ENCODE measurements at places on chromosomes 4 and X.

- DNase-seq: no peak
Observed at GRCh38 chr4:174696657-174697056, 132.4 kb downstream of the GLRA3 start.

DNA sequence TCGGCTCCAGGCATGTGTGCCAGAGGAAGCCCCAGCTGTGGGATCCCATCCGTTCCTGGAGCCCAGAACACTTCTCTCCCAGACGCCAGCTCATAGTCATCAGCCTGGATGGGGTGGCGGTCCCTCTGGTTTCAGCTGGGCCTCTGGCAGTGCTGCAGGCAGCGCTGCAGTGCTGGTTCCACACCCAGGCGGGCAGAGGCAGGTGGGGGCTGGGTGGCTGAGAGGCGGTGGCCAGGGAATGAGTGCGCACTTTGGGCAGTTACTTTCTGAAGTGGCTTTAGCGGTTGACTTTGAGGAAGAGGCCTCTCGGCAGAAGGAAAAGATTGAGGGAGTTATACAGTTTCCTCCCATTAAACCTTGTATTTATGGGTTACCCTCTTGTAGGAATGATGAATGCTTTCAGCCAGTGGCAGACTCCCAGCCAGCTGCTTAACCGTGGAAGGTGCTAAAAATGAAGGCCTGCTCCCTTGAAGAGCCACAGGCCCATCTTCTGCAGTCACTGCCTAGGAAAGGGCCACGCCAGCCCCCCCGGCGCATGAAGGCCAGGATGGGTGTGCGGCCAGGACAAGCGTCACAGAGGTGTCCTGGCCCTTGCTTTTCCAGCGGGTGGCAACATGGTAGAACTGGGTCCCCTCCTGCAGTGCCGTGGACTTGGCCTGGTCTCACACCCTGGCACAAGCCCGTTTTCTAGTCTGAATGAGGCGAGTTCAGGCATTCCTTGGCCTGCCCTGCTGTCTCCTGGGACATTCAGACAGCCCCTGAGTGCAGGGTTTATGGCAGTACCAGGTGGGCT, 9.9 kb downstream of the TADA2B start:
- no peak for DNase-seq

DNA sequence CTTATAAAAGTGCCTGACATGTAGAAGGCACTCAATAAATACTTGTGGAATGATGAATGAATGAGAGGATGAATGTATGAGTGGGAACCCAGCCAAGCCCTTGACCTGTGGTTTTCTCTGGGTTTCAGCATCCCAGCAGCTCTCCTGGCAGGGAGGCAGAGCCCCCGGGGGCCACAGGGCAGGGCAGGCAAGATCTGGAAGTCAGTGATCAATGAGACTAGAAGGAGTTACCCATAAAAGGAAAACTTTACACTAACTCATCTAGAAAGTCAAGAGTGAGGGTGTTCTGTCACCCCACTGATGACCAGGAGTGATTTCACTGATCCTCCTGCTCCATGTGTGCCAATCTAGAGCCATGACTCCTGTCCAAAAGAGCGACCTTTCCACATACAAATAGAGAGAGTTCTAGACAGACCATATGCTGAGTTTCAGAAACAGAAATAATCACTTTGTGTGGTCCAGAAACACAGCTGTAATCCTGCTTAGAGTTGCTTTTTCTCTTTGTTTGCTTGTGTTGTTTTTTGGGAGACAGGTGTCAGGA, 37.4 kb downstream of the MGARP start:
- no peak for DNase-seq

GRCh38 chr4:148299337-148299736, 142.9 kb downstream of the NR3C2 start:
- no peak for DNase-seq

DNA sequence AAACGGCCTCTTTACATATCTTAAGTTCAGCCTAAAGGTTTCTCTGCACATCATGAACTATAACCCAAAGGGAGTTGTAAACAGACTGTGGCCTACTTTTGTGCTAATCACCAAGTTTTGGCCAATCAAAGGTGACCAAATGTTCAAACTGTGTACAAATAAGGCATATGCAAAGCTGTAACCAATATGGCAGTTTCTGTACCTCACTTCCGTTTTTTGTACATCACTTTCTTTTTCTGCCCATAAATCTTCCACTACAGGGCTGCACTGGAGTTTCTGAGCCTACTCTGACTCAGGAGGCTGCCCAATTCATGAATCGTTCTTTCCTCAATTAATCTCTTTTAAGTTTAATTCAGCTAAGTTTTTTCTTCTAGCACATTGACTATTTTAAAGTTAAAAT, 318.7 kb downstream of the SLC7A11 start:
- no peak for DNase-seq

DNA sequence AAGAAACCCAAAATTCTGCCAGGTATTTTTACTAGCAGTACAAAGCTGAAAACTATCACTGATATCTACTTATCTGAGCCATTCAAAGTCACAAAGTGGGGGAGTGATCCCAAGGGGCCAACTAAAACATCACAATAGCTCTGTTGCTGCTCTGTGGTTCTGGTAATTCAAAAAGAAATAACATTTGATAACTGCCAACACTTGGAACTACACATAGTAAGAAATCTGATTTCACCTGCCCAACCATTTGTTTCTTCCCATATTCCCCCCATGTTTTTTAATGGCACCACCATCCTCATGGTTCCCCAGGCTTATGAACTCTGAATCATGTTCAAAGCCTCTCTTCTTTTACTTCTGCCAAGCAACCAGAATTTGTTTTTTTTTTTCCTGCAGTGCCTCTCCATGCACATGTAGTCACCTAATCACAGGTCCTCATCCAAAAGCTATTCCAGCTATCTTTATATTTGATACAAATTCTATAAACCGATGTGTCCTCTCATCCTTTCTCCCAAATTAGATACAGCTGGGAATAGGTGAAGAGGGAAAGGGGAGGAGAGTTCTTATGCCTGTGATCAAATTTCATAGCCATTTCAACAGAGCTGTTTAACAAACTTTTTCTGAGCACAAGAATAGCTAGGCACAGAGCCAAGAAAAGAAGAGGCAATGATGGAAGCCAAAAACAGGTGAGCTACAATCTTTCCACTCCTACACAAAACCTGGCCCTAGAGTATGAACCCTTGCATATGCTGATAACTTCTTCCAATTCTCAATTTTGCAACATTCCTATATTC, 7.7 kb downstream of the AMMECR1 start:
- no peak for DNase-seq

DNA sequence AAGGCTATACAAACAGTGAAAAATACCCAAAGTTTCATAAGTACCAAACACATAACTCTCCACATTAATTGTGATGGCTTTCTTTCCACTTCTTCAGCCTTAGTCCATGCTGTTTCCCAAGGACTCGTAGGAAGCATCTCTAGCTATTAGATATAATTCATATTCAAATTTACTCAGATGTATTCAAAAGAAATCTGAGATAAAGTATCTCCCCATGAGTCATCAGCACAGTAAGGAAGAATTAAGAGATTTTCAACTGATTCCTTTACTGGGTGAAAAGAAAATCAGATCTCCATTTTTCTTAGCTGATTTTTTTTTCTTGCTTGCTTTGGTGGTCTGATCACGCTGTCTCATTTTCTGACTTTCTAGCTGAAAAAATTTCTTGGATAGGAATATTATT, 71.7 kb downstream of the MID1 start:
- no peak for DNase-seq

DNA sequence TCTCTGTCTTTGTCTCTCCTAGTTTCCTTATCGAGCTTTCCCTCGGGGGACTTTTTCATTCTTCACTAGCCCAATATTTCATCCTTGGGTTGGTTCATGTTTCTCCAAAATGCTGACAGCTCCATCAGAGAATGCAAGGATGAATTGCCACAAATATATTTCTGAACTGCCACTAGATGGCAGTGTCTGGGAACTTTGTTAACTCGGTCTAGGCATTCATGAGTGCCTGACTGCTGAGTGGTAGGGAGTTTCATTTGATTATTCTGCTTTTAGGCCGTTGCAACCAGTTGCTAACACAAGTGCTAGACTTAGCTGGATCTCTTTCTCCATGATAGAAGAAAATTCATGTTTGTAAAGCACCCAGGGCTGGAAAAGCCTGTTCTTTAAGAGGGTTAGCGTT, 73.5 kb upstream of the RAP2C start:
- no peak for DNase-seq

DNA sequence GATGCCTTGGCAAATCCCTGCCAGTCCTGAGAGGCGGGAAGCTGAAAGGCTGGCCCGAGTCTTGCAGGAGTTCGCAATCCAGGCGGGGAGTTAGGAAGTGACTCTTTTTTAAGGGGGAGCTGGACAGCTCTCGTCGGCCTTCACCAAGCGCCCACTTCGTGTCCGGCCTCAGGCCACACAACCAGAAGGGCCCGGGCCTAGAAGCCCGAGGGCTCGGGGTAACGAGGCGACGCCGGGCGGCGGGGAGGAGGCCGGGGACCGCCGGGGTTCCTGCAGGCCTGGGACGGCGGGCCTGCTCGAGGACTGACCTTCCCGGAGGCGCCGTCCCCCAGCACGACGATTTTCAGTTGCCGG, 395 bp downstream of the RAB28 start:
- DNase-seq: no peak

GRCh38 chr4:142917678-142918077, 71.6 kb upstream of the INPP4B start:
- DNase-seq: no peak

GRCh38 chr4:77471821-77472495, 133.7 kb upstream of the CXCL13 start:
- DNase-seq: no peak

DNA sequence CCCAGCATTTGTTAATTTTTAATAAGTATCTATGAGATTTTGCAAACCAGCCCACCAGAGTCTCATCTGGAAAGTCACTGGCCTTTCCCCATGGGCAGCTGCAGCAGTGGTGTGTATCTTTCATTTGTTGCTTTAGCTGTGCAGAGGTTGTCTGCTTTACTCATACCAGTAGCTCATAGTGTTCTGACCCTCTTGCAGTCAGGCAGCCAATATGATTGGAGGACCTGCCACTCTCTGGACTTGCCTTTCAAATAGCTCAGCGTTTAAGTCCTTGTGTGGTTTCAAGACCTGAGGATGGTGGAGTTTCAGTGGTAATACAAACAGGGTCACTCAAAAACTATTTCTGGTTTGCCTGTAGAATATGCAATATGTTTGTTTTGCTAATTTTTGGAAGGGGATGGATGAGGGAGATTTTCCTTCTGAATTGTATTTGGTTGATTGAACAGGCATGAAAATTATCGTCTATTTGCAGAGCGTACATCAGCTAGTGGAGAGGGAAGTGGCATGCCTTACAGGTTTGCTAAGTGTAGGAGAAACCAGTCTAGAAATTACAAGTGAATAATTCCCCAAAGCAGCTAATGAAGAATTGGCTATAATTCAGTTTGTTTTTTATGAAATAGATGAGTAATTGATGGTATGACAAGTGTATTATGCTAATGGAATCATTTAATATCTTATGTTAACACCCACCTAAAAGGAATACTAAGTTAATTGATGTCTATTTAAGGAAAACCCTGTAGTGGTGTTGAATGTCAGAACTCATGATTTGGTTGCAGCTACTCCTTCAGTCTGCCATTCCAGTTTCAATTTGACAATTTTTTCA, 8.9 kb downstream of the POLA1 start:
- DNase-seq: no peak

- no peak for DNase-seq
Observed at GRCh38 chr4:118139241-118139640, 105.0 kb downstream of the NDST3 start.

DNA sequence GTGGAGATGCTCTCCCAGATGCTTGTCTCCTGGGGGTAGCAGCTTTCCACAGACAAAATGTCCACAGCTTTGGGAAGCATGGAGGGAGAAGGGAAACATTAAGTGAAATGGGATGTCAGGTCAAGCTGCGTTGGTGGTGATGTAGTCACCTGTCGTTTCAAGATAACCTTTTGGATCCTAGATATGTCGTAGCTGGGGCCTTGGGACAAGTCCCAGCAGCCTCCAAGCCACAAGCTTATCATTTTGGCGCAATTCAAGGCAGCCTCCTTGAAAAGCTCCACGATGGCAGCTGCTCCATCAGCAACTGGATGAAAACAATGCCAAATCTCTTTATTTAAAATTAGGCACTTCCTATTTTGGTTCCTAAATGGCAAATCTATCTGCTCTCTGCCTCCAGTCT, 52.0 kb downstream of the RTL9 start:
- DNase-seq: no peak
